ENCODE measurements at places on chromosomes 6 and 20.

DNA sequence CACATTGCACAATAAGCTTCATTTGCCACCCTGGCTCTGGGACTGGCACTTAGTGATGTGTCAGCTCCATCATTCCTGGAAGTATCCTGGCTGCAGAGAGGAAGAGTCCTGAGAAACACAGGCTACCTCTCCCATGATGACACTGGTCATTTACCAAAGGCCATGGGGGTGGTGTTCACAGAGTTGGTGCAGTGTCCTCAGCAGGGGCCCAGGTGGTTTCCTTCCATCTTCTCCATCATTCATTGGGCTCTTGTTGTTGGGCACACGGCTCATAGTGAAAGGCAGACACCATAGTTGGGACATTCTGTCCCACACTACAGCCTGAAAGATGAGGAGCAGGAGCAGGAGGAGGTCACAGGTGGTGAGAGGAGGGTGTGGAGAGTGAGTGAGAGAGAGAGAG is 15.8 kb upstream of the CST1 start:
- no peak for DNase-seq

GRCh38 chr6:156107624-156108101 is 652.0 kb upstream of the NOX3 start:
- no peak for DNase-seq

DNA sequence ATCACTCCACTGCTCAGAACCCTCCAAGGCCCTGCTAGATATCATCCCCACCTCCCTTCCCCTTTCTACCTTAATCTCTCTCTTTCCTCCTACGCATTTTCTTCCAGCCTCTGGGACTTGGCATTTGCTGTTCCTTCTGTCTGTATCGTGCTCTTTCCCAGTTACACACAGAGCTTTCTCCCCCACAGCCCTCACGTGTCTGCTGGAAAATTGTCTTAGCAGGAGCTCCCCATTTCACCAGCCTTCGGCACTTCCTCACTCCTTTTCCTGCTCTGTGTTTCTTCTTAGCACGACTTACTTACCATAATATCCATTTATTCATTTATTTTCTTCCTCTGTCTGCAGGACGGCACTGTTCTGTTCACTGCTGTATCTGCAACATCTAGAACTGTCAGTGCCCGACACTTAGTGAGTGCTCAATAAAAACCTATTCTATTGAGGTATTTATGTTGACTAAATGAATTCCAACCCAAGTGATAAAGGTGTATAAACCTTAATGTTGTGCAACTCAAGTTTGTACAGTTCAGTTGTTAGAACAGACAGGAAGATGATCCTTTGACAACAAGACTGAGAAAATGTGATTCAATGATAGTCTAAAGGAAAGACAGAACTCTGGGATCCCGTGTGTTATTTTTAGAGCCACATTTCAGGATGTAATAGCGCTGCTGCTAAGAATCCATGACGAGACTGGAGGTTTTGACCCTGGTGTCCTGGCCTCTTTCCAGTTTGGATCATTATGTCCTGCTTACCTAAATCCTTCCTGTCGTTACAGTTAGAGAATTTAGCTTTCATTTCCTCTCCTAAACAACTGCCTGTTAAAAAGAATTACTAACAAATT is 170.1 kb upstream of the LAMP5 start:
- DNase-seq: no peak

- DNase-seq: no peak
Measured at GRCh38 chr20:54221353-54221752, 13.5 kb downstream of the PFDN4 start.

GRCh38 chr6:28711788-28712341 is 186.2 kb downstream of the GPX5 start:
- no peak for DNase-seq

DNA sequence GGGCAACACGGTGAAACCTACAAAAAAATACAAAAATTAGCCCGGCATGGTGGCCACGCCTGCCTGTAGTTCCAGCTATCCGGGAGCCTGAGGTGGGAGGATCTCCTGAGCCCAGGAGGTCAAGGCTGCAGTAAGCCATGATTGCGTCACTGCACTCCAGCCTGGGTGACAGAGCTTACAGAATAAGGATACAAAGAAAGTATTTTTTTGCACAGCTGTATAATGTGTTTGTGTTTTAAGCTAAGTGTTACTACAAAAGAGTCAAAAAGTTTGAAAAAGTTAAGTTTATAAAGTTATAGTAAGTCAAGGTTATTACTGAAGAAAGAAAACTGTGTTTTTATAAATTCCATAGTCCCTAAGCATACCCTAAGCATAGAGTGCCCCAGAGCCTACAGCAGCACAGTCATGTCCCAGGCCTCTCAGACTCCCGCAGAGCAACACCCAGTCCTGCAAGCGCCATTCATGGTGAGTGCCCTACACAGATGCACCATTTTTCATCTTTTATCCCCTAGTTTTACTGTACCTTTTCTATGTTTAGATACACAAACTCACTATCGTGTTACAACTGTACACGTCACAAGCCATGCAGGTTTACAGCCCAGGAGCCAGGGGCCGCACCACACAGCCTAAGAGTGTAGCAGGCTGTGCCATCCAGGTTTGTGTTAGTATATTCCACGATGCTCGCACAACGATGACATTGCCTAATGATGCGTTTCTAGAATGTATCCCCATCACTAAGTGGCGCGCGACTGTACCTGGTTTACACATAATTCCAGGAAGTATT is 22.4 kb downstream of the TAF4 start:
- no peak for DNase-seq

- DNase-seq: no peak
Measured at GRCh38 chr6:36132246-36132895, 2.1 kb downstream of the MAPK13 start.

- DNase-seq: no peak
Measured at GRCh38 chr6:32460528-32460927, 20.8 kb downstream of the HLA-DRA start.

DNA sequence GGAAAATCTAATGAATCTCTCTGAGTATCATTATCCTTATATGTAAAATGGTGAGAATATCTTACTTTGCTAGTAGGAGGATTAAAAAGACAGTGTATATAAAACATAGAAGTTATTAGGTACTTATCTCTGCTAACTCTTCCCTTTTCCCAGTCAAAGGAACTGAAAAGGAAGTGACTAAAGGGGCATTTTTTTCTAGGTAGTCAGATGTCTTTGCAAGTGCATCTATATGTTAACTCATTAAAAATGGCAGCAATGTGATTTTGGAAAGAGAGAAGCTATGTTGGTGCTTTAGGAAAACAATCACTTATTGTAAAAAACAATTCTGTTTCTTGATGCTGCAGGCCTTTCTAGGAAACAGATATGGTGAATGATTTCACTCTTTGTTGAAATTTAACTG is 180.9 kb downstream of the SAMD5 start:
- no peak for DNase-seq

DNA sequence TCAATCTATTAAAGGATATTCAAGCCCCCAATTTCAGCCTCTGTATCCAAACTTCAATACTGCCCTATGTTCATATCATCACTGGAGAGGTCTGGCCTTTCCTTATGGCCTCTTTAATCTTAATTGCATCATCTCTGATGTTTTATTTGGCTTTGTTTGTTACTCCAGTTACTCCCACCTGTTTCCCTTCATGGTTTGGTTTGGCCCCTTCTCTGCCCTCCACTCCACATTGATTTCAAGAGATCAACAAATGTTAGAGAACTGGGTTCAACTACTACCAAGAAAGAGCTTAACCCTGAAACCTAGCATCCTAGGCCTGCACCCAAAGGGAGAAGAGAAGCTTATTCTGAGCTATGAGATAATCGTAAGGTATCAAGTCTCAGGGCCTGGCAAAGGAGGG is 221.6 kb downstream of the LAMA2 start:
- no peak for DNase-seq

- DNase-seq: no peak
Measured at GRCh38 chr6:151247490-151247889, 7.7 kb downstream of the AKAP12 start.

DNA sequence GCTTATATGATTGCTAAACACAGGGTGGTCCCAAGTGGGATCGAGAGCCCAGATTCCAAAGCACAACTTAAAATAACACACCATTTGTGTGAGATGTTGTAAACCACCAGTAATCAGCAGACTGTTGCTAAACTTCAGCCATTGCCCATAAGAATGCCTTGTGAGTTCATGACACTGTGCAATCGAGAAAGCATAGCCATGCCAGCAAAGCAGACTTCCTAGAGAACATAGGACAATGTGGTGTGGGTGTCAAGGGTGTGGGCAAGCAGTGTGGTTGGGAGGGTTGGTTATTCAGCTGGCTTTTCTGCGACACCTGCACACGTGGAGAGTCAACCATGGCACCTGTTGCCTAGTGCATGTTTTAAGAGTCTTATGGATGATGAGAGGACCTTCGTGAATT is 16.1 kb upstream of the CALHM6 start:
- DNase-seq: no peak

DNA sequence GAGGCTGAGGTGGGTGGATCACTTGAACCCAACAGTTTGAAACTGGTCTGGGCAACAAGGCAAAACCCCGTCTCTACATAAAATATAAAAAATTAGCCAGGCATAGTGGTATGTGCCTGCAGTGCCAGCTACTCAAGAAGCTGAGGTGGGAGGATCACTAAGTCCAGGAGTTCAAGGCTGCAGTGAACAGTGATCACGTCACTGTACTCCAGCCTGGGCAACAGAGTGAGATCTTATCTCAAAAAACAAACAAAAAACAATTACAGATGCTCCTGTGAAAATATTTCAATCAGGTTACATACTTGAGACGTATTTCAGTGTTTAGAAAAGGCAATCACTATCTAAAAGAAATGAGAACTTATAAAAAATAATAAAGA is 33.8 kb downstream of the RANBP9 start:
- no peak for DNase-seq

DNA sequence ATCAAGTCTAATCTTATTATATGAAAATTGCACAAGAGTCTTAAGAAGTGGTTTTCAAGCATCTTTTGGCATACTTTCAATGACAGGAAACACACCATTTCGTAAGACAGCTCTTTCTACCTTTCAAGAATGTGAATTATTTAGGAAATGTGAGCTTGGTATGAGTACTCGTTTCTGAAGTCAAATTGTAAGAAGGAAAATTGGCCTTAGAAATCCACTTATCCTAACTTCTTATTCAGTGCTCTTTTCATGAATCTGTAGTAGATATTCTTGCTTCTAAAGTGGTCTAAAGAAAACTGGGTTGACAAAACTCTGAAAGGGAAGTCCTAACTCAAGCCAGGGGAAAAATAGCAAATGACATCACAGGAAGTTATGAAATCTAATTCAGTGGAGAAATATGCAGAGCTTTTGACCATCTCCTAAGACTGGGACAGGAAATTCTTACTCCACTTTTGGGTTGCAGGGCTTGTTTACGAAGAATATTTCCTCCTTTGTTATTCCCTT is 38.5 kb upstream of the OGFRL1 start:
- DNase-seq: no peak

DNA sequence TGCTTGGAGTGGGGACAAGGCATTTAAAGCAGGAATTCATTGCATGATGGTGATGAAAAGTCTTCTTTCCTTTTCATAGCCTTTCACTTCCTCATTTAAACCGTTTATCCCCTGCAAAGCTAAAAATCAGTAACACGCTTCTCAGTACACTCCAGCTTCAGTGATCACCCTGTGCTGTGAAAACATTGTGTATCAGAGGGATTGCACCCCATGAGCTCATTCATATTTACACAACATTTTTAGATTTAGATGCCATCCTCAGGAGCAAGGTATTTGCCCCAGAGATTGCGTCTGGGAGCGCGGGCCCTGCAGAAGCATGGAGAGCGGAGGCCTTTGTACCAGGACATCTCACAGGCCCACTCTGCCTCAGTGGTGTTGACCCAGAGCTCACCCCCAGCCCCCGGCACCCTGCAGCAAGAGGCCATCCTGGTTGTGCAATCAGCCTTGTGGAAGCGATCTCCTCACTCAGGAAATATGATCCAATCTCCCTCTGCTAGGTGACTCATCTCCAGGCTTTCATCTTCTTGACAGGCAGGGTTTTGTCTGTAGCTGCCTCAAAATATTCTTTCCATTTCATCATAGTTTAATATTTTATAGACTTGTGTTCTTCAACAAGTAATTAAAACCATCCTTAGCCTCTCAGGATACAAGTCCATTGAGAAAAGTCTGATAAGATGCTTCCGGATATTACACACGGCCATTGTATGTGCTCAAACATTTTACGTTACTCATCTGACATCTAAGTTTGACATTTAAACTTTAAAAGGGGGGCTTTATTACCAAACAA is 38.9 kb upstream of the THBS2 start:
- DNase-seq: no peak

- DNase-seq: no peak
Measured at GRCh38 chr6:25088513-25088912, 152.8 kb upstream of the RIPOR2 start.

DNA sequence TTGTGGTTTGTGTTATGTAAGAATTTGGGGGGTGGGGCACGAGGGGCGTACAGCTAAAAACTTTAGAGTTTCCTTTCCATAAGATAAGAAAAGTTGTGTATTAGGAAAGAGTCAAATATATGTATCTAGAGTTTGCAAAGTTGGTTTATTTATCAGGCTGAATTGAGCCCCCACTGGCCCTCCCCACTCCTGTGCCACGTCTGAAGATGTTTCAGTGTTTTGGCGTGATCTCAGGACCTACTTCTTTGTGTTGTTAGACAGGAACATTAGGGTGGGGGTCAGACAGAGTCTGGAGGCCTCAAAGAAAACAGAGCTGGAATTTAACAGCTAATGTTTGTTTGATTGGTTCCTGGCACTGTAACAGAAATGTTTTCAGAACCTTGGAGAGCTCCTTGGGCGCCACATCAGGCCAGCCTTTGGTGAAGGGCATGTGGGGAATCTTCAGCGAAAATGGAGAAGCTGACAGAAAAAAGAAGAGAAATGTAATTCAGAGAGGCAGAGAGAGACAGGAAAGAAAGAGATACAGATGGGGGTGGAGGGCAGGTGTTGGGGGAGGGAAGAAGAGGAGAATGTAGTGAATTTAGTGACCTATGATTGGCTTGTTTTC is 674 bp downstream of the NRSN1 start:
- DNase-seq: no peak

DNA sequence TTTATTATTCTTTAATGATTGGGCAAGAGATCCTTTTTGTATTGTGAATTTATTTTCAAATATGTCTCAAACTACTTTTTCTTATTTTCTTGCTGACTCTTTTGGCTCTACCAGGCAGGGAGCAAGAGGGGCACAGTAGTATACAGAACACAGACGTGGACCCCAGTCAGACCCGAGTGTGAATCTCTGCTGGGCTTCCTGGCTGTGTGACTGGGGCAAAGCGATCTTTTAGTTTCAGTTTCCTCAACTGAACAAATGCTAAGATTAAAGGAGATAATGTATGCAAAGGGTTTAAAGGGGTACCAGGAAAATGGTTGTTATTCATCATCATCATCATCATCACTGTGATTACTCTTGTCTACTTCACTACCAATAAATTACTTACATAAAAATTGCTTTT is 317.5 kb downstream of the HIVEP2 start:
- no peak for DNase-seq

DNA sequence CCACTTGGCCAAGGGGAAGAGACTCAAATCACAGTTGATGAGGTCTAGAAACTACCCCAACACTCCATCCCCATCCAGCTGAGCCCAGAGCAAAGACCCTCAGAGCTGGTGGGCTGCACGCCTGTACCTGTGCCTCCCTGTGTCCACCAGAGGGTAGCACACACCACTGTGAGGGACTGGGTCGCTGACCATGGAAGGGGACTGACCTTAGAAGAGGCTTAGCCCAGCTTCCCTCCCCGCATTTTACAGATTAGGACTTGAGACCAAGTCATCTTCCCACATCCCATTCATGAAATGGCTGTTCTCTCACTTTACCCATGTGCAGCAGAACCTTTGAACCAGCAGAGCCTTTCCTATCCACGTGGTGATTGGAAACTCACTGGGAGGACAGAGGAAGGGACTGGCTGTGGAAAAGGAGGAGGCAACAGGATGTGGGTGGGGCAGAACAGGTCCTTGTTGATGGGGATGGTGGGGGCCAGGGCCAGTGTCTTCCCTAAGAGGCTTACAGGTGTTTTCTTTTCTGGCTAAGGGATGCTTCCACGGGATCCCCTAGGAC is 44.3 kb downstream of the CPXM1 start:
- DNase-seq: no peak

Measured in activated T-cell treated with anti-CD3 and anti-CD28 coated beads for 24 hours (primary cell).